ENCODE measurements at places on chromosomes 3 and 15.

DNA sequence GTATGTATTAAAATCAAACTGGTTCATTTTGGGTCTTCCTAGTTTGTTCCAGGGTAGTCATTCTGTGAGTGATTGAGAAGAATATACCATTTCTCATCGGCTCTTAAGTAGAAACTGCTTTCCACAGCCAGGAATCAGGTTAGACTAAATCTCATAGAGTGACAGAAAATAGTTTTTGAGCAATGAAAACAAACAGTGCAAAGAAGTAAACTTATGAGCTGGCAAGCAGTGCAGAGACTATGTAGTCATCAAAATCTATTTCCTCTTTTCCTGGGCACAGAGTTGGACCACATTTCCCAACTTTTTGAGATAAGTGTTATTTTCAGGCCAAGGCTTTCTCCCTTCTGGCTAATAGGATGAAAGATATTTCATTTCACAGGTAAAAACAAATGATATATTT lies 66.5 kb downstream of the UBE3A start:
- DNase-seq: no peak

GRCh38 chr3:149167898-149168297 lies 38.5 kb downstream of the HPS3 start:
- no peak for DNase-seq

- DNase-seq: no peak
Observed at GRCh38 chr3:157700405-157700804, 197.2 kb upstream of the VEPH1 start.

DNA sequence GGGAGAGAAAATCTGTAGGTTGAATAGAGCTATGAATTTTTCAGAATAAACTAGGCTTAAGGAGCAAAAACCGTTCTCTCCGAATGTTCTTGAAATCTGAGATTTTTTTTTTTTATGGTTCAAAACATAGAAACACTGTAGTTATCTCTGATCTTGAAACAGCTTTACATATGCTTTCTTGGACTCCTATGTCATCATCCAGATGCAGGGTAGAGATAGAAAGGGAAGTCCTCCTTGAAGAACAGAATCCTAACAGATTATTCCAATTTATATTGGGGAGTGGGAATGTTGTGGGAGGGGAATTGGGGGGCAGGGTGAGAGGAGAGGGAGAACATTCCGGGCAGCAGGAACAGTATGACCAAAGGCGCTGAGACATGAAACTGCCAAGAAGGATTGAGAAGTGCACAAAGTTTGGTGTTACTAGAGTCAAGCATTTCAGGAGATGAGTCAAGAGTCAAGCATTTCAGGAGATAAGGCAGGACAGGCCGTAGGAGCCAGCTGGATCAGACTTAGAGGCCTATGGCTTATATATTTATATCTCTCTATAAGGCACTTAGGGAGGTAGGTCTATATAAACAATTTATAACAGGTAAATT lies 21.9 kb upstream of the ST3GAL6 start:
- DNase-seq: no peak

DNA sequence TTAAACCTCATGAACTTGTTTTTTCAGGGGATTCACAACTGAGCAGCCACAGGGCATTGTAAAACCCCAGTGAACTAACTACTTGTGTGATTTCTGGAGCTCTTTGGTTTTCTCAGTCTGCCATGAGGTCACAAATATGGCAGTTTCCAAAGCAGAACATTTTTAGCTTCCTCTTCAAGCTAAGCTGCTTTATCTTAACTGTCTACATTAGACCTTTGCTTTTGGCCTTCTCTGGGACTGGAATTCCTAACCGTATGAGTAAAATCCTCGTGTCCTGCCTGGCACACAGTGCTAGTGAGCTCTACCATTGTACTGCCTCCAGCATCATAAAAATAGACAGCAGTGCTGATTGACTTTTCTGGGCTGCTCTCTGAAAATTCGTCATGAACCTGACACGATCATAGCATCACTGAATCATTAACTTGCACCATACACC lies 22.1 kb downstream of the CDIN1 start:
- DNase-seq: no peak

DNA sequence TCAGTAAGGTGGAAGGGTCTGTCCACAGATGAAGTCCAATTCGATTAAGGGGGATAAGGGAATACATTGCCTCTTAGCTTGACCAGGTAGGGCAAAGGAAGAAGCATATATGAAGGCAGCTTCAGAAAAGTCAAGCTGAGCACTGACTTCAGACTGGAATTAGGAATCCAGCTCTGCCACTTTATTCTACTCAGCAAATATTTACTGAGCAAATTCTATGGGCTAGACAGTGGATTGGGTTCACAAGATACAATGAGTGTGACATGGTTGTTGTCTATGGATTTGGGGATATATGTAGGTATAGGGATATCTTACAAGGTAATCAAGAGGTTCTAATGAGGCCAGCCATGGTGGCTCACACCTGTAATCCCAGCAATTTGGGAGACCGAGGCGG lies 526 bp downstream of the ADIPOQ start:
- no peak for DNase-seq

DNA sequence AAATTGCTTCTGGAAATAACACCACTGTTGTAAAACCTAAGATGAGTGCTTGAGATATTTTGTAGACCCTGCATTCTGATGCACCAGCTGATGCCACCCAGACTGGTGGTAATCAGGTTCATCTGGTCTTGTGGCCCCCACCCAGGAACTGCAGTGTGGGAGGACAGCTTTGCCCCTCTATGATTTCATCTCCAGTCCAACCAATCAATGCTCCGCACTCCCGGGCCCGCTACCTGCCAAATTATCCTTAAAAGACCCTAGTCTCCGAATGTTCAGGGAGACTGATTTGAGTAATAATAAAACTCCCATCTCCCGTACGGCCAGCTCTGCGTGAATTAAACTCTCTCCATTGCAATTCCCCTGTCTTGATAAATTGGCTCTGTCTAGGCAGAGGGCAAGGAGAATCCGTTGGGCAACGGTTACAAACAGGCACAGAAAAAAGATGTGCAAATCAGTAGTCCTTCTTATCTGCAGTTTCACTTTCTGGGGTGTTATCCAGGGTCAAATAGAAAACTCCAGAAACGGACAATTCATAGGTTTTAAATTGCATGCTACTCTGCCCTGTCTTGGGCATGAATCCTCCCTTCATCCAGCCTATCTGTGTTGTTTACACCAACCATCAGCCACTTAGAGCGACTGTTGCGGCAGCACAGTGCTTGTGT lies 29.2 kb upstream of the TRPM1 start:
- DNase-seq: no peak

DNA sequence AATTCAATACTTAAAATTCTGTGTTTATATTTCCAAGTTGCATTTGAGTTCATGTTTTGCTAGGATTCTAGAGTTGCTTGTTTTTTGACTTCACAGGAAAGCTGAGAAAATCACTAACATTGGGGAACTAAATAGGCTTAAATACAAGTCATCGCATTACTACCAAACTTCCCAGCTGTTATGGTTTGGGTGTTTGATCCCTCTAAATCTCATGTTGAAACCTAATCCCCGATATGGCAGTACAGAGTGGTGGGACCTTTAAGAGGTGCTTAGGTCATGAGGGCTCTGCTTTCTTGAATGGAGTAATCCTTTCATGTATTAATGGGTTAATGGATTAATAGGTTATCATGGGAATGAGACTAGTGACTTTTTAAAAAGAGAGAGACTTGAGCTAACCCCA lies 77.2 kb upstream of the ARPP21 start:
- no peak for DNase-seq

DNA sequence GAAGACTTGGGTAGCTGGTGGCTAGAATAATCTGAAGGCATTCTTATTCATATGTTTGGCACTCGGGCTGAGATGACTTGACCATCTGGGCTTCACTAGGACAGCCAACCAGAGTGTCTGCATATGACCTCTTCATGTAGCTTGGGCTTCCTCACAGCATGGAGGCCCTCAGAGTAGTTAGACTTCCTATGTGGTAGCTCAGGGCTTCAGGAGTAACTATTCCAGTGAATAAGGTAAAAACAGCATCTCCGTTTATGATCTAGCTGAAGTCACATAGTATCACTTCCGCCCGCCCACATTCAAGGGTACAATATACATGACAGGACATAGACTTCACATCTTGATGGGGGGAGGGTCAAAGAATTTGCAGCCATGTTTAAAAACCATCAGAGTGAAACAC lies 18.9 kb upstream of the CMTM8 start:
- DNase-seq: no peak
